ENCODE measurements at places on chromosomes 5 and 9.
A peak's percentile ranks its signal among the peaks of the same experiment; 100 is the strongest.

DNA sequence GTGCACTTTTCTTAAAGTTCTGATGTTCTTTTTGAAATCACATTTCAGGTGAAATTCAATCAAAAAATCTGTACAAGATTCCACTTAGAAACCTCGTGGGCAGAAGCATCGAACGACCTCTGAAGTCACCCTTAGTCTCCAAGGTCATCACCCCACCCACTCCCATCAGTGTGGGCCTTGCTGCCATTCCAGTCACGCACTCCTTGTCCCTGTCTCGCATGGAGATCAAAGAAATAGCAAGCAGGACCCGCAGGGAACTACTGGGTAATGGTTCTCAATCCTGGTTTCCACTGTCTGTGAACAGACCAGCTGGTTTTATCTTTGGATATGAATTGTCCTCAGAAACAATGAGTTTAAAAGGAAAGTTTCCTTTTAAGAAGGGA is 8.1 kb upstream of the SLC2A8 start:
- peak overlapping the region; percentile 66 for H3K27ac ChIP-seq
- H3K4me3 ChIP-seq: no peak overlapping the region
- H3K4me1 ChIP-seq: peaks cover 17% of the 10 kb centered on the region
- peaks cover 7% of the 10 kb centered on the region for H3K27me3 ChIP-seq

DNA sequence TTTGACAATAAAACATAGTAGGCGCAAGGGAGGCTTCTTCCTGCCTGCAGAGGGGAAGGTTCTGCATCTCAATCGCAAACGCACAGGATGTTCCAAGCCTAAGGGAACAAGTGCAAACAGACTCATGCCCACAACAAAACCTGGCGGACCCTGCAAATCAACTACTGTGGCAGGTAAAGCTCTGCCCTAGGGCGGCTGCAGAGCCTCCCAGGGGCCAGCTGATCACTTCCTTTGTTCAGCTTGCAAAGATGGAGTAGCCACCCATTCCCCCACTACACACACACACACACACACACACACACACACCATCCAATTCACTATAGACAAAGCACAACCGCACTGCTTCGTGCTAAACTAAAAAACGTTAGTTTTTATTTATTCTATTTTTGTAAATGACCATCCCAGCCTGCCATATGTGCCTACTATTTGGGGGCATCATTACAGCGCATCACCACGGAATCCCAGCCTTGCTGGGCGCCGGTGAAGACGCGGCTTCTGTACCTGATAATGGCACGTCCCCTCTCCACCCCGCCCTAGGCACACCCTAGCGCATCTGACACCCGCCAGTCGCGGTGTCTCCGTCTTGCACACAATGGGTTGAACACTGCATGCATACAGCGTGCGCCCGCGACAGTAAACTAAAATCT is 57.6 kb downstream of the DPYSL3 start:
- peak overlapping the region; percentile 99 for H3K4me3 ChIP-seq
- no peaks in the 10 kb centered on the region for H3K36me3 ChIP-seq
- H3K4me1 ChIP-seq: peaks cover 62% of the 10 kb centered on the region
- peak overlapping the region; percentile 76 for H3K27ac ChIP-seq
- no peak for DNase-seq

DNA sequence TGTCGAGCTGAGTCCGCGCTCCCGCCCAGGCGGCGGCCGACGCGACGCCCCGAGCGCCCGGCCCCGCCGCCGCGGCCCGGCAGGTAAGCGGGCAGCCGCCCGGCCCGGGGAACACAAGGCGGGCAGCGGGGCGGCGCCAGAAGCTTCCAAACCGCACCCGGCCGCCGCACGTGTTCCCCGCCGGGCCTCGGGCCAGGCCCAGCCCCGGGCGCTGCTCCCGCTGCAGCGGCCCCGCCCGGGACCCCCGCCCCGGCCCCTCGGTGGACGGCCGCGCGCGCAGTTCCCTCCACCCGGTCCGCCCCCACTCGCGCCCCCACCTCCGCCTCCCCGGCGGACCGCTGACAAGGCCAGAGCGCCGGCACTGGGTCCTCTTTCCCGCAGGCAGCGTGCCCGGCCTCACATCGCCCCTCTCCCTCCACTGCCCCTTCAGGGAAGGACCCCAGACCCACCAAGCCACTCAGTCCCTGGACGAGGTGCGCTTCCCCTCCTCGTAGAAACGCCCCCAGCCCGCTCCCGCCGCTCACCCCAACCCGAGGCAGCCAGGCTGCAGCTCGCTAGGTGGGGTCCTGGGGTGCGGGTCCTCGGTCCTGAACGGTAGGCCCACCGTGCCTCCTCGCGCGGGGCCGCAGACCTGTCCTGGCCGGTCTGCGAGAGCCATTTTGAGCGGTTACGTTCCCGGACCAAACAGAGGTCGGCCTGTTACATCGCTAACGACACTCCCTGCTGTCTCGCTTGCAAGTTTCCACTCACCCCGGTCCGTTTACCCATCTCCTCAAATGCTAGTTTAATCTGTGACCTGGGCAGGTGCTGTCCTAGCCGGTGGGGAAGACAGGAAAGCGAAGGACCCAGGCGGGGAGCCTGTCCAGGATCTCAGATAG is 475 bp downstream of the WDR5 start:
- peaks cover 37% of the 10 kb centered on the region for H3K4me1 ChIP-seq
- no peak for DNase-seq
- peaks cover 14% of the 10 kb centered on the region for H3K36me3 ChIP-seq
- peak overlapping the region; percentile 92 for H3K4me3 ChIP-seq
- H3K27me3 ChIP-seq: no peaks in the 10 kb centered on the region
- peak overlapping the region; percentile 77 for H3K27ac ChIP-seq

DNA sequence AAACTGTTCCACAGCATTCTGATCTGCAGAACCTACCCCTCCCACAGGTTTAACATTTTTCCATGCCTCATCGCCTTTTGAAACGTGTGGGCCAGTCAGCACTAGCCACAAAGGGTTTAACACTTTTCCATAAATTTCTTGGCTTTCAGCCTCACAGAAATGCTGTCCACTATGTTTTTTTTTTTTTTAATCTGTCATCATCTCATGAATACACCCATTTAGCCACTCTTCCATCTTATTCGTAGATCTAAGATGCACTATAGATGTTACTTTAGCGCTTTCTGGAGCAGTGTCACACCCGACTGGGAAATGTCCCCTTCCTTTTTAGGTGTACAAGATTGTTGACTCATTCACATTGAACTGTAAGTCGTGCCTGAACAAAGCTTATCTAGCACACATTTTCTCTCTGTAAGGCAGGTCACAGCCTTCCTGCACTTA is 62.3 kb downstream of the GCNT1 start:
- no peak overlapping the region for H3K4me3 ChIP-seq
- no peak for DNase-seq
- H3K36me3 ChIP-seq: peaks cover 3% of the 10 kb centered on the region
- no peaks in the 10 kb centered on the region for H3K27me3 ChIP-seq
- peaks cover 6% of the 10 kb centered on the region for H3K4me1 ChIP-seq

DNA sequence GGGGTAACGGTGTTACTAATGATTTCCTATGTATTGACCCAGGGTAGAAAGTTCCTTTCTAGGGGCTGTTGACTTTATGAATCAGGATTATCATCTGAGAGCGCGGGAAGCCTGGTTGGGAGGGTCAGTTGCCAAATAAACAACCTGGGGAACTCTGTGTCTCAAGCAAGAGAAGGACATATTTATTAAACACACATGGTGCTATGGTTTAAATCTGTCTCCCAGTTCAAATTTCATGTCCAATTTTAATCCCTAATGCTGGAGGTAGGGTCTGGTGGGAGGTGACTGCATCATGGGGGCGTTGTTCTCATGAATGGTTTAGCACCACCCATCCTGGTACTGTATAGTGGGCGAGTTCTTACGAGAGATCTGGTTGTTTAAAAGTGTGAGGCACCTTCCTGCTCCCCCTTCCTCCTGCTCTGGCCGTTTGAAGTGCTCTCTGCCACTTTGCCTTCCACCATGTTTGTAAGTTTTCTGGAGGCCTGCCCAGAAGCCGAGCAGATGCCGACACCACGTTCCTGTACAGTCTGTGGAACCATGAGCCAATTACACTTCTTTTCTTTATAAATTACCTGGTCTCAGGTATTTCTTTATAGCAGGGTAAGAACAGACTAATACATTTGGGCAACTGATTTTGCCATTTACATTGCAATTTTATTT is 19.7 kb upstream of the GAS1 start:
- H3K36me3 ChIP-seq: no peaks in the 10 kb centered on the region
- H3K4me1 ChIP-seq: peaks cover 23% of the 10 kb centered on the region
- H3K4me3 ChIP-seq: no peak overlapping the region
- no peaks in the 10 kb centered on the region for H3K27me3 ChIP-seq
- H3K27ac ChIP-seq: peak overlapping the region; percentile 69
- DNase-seq: no peak

GRCh38 chr5:133293960-133294359 is 242.1 kb downstream of the HSPA4 start:
- H3K4me1 ChIP-seq: no peaks in the 10 kb centered on the region
- H3K27me3 ChIP-seq: no peaks in the 10 kb centered on the region
- H3K27ac ChIP-seq: no peak overlapping the region
- no peaks in the 10 kb centered on the region for H3K36me3 ChIP-seq
- H3K4me3 ChIP-seq: no peak overlapping the region

GRCh38 chr9:103798620-103799019 is 295.5 kb upstream of the SMC2 start:
- H3K4me1 ChIP-seq: no peaks in the 10 kb centered on the region
- DNase-seq: no peak
- no peak overlapping the region for H3K4me3 ChIP-seq
- H3K36me3 ChIP-seq: no peaks in the 10 kb centered on the region

DNA sequence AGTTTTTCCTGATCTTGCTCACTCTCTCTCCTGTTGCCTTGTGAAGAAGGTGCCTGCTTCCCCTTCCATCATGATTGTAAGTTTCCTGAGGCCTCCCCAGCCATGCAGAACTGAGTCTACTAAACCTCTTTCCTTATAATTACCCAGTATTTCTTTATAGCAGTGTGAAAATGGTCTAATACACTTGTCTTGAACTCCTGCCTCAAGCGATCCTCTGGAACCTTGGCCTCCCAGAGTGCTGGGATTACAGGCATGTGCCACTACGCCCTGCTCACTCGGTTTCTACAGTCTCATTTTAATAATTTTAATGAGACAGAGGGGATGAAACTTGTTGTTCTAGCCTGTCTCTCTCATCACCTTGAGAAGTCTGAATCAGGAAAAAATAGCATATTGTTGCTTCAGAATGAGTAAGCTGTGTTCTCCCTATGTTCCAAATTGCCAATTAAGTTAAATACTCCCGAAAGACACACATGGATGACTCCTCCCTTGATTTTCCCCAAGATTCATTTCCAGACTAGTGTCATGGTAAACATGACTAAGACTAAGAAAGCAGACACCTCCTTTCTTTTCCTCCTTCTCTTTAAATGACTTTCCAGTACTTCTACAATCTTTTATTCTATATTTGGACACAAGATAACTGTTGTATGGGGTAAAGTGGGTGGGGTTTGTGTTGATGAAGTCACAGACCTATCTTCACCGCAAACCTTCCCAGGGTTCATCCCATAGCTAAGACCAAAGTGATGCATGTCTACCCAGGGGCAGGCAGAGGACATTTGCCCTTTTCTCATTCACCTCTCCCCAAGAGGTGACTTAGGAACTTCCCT is 7.8 kb upstream of the DNAJC18 start:
- H3K36me3 ChIP-seq: no peaks in the 10 kb centered on the region
- no peak overlapping the region for H3K4me3 ChIP-seq
- H3K27me3 ChIP-seq: no peaks in the 10 kb centered on the region
- H3K4me1 ChIP-seq: peaks cover 38% of the 10 kb centered on the region

DNA sequence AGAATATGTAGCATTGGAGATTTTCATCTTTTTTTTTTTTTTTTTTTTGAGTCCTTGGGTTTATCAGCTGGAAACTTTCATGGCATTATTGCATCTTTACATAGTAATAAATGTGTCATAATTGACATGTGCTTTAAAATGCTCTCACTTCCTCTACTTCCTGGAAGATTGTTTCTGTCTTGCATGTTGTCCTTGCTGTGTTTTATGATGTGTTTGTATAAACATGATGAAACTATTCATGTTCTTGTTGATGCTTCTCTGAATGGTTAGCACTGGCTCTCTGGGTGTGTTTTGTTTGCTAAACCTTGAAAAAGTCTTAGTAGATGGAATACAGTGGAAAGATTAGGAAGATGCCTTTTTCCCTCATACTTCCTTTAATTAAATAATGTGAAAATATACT is 87.9 kb downstream of the IQGAP2 start:
- no peaks in the 10 kb centered on the region for H3K36me3 ChIP-seq
- DNase-seq: no peak
- H3K4me3 ChIP-seq: no peak overlapping the region
- no peak overlapping the region for H3K27ac ChIP-seq
- peaks cover 13% of the 10 kb centered on the region for H3K27me3 ChIP-seq

DNA sequence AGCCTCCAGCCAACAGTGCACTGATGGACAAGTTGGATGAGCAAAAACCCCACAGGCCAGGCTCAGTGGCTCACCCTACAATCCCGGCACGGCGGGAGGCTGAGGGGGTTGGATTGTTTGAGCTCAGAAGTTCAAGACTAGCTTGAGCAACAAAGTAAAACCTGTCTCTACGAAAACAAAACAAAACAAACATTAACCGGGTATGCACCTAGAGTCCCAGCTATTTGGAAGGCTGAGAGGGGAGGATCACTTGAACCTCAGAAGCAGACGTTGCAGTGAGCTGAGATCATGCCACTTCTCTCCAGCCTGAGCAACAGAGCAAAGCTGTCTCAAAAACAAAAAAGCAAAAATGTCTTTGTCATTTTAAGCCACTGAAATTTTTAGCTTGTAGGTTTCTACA is 55.1 kb upstream of the DMRT1 start:
- H3K36me3 ChIP-seq: no peaks in the 10 kb centered on the region
- no peak for DNase-seq
- no peaks in the 10 kb centered on the region for H3K4me1 ChIP-seq
- peaks cover 15% of the 10 kb centered on the region for H3K27me3 ChIP-seq
- no peak overlapping the region for H3K4me3 ChIP-seq

DNA sequence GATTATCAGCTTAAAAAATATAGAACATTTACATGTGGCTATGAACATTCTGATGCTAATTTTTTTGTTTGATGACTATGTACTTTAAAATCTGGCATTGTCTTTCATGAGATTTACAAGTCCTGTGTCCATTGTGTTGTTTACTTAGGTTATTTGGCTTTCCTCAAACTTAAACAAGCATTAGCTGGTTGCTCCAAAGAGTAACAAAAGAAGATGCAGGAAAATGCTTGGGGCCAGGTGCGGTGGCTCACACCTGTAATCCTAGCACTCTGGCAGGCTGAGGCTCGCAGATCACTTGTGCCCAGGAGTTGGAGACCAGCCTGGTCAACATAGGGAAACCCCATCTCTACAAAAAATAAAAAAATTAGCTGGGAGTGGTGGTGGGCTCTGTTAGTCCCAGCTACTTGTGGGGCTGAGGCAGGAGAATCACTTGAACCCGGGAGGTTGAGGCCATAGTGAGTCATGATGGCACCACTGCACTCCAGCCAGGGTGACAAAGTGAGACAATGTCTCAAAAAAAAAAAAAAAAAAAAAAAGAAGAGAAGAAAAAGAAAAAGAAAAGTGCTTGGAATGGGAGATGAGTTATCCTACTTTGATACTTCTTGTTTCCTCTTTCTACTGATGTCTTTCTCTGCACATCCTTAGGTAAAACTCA is 39.7 kb downstream of the PAM start:
- H3K4me3 ChIP-seq: no peak overlapping the region
- H3K27ac ChIP-seq: no peak overlapping the region
- DNase-seq: no peak
- H3K36me3 ChIP-seq: no peaks in the 10 kb centered on the region
- H3K4me1 ChIP-seq: peaks cover 27% of the 10 kb centered on the region

Data from osteocyte (in vitro differentiated cells).